ENCODE measurements at places on chromosomes 2 and 18.

DNA sequence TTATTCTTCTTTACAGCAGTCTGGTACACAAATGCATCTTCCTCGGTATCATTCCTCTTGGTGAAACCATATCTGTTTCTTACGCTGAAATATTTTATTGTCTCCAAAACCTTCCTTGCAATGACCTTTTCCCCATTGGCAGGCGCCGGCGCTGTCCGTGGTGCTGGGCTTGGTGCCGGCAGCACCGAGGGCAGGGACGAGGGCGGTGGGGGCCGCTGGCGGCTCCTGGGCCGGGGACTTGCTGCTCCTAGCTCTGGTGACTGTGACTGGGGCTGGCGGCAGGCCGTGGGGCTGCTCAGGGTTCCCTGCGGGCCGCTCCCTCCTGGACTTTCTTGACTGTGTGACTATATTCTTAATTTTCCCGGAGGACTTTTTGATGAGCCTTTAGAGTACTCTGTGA, 72.5 kb downstream of the GPR39 start:
- DNase-seq, result no peak

DNA sequence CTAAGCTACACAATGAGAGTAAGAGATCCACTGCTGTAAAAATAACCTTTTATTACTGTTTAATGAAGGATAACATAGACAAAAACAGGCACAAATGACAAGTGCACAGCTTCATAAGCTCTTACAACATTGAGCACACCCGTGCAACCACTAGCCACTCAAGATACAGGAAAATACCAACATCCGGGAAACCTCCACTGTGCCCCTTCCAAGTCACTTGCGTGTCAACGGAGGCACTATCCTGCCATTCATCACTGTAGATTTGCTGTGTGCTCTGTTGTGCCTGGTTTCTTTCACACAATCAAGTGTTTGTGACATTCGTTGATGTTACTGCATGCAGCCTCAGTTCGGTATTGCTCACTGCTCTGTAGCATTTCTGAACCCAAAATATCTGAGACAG, 292.9 kb upstream of the MYT1L start:
- DNase-seq, result no peak

GRCh38 chr2:113973810-113974209, 83.9 kb downstream of the ACTR3 start:
- no peak for DNase-seq

- DNase-seq, result no peak
These were observed 41.8 kb upstream of the SH3RF3 start for GRCh38 chr2:109087055-109087663.

DNA sequence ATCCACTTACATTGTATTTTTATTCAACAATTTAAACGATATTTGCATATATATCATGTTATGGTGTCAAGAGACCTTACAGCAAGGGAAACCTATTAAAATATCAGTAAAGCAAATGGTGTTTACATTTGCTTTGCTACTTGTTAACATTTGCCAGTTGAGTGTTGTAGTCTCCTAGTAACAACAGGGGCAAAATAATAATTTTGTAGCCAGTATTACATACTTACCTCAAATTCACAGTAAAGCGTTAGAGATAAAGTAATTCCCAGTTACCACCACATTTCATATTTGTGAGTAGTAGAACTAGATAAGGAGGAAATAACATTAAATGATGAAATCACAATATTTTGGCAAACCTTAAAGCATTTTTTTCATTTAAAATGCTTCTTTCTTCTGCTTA, 71.3 kb downstream of the FASTKD2 start:
- DNase-seq, result no peak

DNA sequence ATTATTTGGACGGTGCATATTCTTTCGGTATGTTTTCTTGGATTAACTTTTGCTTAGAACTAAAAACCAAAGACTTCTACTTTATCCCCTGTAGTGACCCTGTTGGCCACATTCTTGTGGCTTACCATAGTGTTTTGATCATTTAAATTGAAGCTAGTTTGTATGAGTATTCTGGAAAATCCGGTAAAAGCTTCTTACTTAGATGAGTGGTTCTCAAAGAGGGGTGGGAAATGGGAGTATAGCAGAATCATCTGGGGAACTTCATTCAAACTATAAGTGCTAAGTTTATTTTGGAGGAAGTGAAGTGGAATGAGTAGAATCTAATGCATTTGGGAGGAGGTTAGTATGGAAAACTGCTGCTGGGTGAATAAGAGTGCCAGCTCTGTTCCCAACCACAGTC, 3.8 kb downstream of the PPP1CB start:
- DNase-seq, result no peak

DNA sequence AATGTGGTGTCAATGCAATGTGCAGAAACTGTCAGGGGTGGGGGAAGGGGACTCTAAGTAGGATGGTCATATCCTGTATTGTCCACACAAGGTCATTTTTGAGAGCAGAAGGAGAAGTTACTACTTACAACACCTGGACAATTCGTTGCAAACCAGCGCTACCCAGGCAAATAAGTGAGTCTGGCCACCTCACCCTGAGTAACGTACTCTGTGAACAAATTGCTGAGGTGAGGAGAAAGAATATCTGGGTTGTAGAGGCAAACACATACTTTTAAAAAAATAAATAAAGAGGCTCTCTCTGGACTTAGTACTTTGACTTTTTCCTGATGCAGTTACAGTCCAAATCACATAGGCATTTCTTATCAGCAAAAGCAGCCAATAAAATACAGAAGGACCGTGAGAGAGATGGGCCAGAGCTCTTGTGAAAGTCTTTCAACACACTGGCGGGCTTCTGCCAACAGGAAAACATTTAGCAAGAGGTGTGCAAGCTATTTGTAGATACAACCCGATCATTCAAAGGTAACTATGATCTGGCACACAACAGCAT, 268.2 kb upstream of the ID2 start:
- DNase-seq, result no peak

DNA sequence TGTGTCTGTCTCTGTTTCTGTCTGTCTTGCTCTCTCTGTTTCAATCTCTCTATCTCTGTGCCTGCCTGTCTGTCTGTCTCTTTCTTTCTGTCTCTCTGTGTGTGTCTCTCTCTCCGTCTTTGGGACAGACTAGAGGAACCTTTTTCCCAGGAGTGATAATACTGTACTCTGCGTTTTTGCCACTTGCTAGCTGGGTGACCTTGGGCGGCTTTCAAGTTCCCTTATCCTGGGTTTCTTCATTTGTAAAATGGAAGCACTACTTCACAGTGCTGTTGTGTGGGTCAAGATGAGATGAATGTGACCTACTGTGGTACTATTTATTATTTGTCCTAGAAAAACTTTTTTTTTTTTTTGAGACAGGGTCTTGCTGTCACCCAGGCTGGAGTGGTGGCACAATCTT, 42.4 kb downstream of the HPCAL1 start:
- DNase-seq, result no peak

DNA sequence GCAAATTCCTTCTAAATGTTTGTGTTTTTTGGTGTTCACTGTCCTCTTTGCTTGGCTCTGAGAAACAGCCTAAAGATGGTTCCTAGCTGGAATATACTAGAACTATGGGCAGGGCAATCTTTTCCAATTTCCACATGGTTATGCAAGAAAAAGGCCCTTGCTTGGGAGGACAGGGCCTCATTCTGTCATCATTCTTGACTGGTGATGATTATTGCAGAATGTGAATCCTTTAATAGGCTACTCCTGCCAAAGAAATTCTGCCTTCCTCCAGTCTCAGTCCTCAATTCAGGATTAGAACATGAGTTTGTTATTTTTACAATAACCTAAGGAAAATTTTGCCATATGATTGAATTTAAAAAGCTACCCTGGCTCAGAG, 218.7 kb downstream of the HNMT start:
- no peak for DNase-seq

DNA sequence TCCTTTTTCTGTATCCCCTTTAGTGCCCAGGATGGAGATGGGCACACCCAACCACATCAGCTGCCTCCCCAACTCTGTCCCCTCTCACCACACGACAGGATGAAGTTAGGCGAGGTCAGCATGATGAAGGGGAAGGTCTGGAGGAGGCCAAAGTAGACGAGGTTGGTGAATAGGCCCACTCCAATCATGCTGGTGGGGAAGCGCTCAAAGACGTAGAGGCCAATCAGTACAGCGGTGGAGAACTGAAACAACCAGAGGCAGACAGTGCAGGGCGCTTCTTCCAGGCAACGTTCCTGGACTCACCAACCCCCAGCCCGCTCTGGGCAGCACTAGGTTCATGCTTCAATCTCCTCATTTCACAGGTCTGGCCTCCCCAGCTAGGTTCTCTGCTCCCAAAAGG, 2.9 kb downstream of the TEX261 start:
- DNase-seq, result no peak

DNA sequence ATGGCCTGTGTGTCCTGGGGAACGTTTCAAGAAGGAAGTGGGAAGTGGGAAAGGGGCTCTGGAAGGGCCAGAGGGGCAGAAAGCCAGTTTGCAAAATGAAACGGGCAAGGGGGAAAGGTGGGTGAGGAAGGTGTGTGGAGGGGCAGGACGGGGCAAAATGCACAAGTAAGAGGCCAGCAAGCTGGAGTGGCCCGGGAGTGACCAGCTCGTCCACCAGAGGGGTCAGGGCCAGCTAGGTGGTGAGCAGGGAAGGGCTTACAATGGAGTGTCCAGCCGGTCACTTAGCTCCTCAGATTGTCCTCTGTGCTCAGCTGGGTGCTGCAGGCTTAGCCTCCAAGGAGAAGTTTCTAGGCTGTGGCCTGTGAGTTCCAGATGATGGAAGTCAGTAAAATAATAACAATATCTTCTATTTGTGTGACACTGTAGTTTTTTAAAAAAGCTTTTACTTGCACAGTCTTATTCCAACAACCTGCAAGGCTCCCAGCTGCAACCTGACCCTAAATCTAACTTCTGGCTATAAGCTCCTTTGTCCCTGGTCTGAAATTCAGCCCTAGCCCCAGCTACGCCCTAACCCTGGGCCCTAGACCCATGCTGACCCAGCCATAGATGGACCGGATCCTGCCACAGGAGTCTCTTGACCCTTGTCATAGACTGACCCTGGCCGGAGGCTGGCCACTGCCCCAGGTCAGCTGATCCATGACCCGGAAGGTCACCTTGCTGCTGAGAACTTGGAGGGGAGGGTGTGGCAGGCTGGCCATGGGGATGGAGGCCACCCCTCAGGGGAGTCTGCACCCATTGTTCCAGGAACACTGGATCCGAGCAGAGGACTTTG, 29.2 kb downstream of the MYO7B start:
- DNase-seq, result no peak

DNA sequence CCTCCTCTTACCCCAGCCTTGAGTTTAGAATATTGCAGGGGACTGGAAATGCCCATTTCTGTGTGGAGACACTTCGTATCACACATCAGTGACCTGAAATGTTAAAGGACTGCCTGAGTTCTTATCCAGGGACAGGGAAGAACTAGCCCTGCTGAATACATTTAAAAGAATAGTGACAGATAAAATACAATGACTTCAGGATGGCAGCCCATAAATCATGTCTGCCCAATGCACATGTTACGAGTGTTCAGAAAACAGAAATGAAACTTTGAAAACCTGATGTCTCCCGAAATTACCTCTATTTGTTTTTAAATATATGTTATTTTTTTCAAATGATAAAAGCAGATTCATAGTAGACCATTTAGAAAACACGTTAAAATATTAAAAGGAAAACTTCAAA, 22.3 kb upstream of the RAB12 start:
- no peak for DNase-seq

DNA sequence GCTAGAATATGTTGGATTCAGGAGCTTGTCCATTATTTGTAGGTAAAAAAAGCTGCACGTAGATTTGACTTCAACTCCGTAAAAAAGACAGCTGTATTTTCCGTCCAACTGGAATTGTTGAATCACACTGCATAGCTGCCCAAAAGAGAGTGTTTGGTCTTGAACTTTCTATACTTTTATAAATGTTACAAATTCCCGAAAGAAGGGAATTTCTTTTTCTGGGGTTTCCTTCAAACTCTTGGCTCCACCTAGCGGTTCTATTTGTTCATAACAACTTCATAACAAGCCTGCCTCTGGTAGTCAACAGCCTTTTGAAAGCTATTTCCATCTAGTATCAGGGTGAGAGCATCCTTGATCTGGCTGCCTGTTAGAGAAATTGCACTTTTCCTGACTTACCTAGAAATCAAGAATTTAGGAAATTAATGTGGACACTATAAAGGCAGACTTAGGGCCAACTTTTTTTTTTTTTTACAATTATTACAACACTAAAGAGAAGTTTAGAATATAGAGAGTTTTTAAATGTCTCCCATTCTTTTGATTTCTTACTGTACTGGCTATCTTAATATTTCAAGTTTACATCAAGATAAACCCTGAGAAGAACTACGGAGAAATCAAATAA, 48.1 kb downstream of the TMEM185B start:
- no peak for DNase-seq

DNA sequence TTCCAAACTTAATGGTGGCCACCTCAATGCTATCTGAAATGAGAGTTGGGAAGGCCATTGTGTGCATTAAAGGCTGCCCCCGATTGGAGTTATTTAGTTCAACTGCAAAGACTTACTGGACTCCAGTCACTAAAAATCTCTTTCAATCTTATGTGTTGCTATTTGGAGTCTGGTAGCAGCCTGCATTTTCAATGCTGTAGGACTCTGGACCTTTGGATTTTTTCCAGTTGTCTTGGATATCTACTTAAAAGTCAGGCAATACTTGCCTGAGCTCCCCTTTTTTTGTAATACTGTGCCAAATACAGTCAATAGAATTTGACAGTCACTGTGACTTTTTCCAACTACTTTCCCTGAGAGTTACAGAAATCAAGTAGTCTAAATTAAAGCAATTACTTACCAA, 281.9 kb downstream of the TRIB2 start:
- no peak for DNase-seq

- no peak for DNase-seq
These were observed 99.2 kb upstream of the ASAP2 start for GRCh38 chr2:9107168-9108025.

DNA sequence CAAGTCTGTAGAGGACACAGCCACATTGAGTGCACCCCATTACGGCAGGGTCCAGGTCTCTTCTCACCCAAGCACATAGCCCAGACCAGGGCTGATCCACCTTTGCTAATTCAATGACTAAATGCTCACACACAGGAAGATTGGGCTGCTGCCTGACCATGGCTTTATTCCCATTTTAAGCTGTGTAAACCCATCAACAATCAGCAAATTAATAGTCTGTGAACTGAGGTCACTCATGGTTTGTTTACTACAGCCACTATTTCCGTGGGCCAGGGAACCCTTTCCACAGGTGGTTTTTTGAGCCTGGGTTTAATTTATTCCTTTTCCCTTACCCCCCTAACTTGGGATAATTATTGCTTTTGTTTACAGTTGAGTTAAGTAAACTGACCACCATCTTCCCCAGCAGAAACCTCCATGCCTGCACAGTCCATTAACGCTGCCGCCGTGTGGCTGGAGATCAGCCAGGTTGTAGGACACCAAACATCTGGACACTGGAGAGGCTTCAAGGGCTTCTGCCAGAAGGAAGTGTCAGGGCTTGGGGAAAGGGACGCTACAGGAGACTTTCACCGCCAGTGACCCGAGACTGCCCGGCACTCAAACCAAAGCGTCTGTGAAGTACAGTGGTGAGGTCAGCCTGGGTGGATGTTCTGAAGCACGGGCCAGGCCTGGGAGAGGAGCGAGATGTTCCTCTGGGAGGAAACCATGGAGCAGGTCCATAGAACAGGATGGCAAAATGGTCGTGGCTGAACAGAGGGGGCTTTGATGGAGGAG, 282.9 kb downstream of the DYSF start:
- no peak for DNase-seq

- DNase-seq, result no peak
These were observed 166.1 kb upstream of the ZNF521 start for GRCh38 chr18:25517881-25518715.
